ENCODE measurements at places on chromosomes 6 and 20.

DNA sequence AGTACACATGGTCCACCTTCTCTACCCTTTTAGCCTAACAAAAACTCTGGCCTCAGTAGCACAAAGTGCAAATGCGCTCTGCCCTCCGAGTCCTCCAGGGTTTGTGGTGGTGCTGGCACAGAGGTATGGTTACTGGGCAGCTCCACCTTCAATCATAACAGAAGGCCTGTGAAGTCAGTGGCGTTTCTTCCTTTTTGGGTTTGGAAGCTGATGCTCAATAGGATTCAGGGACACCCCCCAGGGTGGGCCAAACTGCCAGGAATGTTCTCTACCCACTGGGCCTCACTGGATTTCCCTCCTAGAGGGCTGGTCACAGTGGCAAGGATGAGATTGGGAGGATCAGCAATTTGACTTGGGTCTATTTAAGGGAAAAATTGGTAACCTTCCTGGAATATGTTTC lies 286.1 kb upstream of the FOXQ1 start:
- DNase-seq, result no peak

DNA sequence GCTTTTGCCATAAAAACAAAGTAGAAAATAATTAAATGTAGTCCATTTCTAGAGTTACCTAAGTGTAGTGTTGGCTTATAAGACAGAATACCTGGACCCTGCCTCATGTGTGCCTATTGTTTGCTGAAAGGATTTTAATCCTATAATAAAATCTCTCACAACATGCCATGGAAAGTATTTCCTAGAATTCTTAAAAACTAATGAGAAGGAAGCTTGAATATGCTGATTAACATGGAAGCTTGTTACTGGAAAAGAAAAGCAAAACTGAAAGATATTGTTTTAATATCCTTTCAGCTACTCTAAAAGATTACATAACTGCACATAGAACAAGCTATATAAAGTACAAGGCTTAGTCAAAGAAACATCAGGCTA lies 18.0 kb upstream of the FAM135A start:
- no peak for DNase-seq

DNA sequence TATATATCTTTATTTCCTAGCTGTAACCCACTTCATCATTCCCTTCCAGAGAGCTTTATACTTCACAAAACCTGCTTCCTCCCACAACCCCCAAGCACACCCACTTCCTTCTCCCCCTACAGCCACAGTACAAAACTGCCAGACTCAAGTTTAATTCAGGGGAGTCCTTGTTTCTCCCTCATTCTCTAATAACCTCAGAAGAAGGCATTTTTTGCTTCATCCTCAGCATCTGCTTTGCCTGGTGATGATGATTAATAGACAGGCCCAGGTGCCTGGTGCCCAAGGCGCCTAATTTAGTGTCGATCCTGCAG lies 414.3 kb downstream of the KIF16B start:
- DNase-seq, result no peak

GRCh38 chr6:74645108-74645849 lies 560.6 kb downstream of the COL12A1 start:
- DNase-seq, result no peak

DNA sequence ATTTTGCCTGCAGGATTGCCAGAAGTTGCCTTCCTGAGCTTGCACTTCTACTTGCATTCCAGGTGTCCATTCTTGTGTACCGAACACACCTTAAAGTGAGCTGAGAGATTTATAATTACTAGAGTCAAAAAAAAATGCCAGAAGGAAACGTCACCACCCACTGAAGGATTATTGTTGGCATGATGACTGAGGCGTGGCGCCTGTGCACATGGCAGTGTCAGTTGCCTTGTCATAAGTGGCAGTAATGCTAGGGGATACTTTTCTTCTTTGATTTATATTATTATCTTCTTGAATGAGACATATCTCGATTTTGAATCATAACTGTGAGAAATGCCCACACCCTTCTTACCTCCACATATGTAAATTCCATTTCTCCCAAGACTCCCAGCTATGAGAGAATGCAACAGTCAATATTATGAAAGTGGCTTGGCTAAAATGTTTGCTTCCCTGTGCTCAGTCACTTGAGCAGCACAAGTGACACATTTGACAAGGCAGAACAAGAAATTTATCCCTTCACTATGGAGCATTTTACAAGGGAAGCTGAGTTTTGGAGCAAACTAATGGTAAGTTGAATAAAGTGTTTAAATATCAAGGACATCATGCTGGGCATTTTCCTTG lies 149.5 kb upstream of the SASH1 start:
- DNase-seq, result no peak

- no peak for DNase-seq
Measured at GRCh38 chr6:83954371-83954770, 79.2 kb upstream of the MRAP2 start.

- DNase-seq, result no peak
Measured at GRCh38 chr20:20362774-20363433, 5.0 kb upstream of the INSM1 start.

GRCh38 chr20:59770851-59771250 lies 162.6 kb downstream of the SYCP2 start:
- no peak for DNase-seq

- no peak for DNase-seq
Measured at GRCh38 chr20:34254979-34255378, 13.8 kb downstream of the ASIP start.

DNA sequence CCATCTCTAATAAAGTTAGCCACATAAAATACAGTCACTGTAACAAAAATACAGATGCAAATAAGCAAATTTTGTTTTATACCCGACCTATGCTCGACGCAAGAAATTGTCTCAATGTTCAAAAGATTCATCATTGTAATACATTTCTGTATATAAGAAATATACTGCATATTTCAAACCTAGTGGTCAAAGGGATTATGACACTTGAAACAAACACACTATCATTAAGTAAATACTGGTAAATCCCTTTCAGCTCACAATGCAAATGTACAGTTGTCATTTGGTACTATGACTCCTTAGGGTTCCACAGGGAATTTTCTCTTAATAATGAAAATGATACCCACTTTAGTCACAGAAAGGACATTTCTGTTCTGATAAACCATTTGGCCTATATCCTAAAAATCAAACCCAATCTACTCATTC lies 2.2 kb downstream of the HIVEP2 start:
- DNase-seq, result peak; percentile 82

DNA sequence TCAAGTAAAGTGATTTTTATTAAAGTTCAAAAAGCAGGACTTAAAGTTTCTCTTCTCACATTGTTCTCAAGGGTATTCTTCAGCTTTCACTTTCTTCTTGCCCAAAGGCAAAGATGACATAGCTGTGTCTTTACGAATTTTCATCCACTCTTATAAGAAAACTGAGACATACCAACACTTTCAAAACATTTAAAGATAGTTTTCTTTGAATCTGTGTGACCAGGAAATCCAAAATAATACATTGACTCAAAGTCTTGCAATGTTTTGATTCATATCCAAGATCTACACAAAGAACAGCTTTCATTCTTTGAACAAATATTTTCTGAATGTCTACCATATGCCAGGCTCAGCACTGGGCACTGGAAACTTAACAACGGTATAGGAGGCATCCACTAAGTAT lies 117.9 kb downstream of the SIM1 start:
- DNase-seq, result no peak

All from NAMALWA (cell line).